ENCODE measurements at places on chromosomes 2 and 18.

- peaks cover 57% of the 10 kb centered on the region for H3K36me3 ChIP-seq
- no peaks in the 10 kb centered on the region for H3K27me3 ChIP-seq
- no peak for DNase-seq
- no peak overlapping the region for H3K4me3 ChIP-seq
- H3K27ac ChIP-seq = no peak overlapping the region
- H3K4me1 ChIP-seq = no peaks in the 10 kb centered on the region
These were observed 18.2 kb downstream of the LANCL1 start for GRCh38 chr2:210458395-210458794.

- H3K4me3 ChIP-seq = peak overlapping the region; percentile 71
- peak overlapping the region; percentile 91 for H3K27ac ChIP-seq
- no peaks in the 10 kb centered on the region for H3K27me3 ChIP-seq
- H3K4me1 ChIP-seq = peaks cover 29% of the 10 kb centered on the region
- DNase-seq = no peak
- H3K36me3 ChIP-seq = no peaks in the 10 kb centered on the region
These were observed 2.3 kb downstream of the EML4 start for GRCh38 chr2:42171396-42171980.

DNA sequence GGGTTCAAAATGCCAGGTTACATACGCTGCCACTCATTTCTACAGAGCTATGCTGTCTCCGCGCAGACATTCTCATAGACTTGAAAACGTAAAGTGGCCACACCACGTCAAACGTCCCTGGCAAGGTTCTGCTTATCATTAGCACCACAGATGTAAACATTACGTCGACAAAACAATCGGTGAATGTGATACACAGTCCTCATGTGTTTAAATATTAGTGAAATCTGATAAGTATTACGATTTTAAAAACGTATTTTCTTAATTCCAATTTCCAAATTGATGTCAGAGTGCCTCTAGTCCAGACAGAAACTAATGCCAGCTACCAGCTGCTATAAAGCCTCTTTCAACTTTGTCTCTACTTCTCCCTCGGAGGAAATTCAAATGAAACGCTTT lies 1.2 kb downstream of the STK17B start:
- H3K4me3 ChIP-seq = peak overlapping the region; percentile 99
- peaks cover 14% of the 10 kb centered on the region for H3K36me3 ChIP-seq
- no peaks in the 10 kb centered on the region for H3K27me3 ChIP-seq
- peak overlapping the region; percentile 93 for H3K27ac ChIP-seq

DNA sequence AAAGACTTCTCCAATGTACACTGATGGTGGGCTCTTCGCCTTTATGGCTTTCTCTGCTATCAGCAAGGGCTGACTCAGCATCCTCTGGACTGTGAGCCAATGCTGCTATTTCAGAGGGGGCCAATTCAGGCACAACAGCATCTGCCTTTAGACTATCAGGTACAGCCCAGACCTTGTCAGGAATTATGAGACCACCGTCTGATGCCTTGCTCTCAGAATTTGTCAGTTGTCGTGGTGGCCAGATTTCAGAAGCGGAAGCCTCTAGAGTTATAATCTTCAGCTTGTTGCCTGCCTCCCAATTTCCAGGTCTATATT lies 92.7 kb downstream of the ALPK2 start:
- no peak overlapping the region for H3K4me3 ChIP-seq
- H3K27me3 ChIP-seq = peaks cover 8% of the 10 kb centered on the region
- no peak for DNase-seq
- H3K4me1 ChIP-seq = peaks cover 3% of the 10 kb centered on the region
- H3K27ac ChIP-seq = no peak overlapping the region

DNA sequence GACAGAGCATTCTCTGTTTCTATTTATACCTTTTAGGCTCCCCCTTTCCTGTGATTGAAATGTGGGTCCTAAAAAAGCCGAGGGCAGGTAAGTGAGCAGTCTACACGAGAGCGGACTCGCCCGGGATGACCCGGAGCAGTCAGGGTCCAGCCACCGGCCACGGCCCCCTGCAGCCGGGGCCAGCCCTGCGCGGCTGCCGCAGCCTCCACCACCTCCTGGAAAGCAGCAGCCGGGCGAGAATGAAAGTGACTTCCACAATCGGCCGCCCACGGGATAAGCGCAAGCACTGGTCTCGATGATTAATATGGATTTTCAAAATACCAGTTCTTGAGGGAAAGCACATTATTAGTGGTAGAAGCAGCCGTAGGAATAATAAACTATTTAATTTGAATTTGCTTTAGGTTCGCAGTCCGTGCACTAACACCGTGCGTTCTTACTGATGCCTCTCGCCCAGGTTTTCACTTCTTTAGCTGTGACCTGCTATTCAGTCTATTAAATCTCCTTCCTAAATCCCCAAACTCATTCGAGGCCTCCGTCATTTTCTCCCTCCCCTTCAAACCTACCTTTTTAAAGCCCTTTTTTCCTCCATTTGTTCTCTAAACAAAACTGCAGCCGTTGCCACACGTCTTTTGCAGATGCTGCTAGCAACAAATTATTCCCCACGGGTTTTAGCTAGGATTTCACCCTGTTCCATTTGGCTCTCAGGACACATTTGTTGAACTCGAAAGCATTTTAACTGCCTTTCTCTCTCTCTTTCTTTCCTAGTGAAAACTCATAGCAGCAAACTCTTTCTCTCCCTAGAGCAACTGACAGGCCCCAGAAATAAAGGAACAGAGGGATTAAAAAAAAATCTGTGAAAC lies 1015.1 kb upstream of the PIK3C3 start:
- no peak overlapping the region for H3K27ac ChIP-seq
- no peaks in the 10 kb centered on the region for H3K27me3 ChIP-seq
- no peaks in the 10 kb centered on the region for H3K36me3 ChIP-seq
- H3K4me1 ChIP-seq = no peaks in the 10 kb centered on the region
- DNase-seq = no peak

DNA sequence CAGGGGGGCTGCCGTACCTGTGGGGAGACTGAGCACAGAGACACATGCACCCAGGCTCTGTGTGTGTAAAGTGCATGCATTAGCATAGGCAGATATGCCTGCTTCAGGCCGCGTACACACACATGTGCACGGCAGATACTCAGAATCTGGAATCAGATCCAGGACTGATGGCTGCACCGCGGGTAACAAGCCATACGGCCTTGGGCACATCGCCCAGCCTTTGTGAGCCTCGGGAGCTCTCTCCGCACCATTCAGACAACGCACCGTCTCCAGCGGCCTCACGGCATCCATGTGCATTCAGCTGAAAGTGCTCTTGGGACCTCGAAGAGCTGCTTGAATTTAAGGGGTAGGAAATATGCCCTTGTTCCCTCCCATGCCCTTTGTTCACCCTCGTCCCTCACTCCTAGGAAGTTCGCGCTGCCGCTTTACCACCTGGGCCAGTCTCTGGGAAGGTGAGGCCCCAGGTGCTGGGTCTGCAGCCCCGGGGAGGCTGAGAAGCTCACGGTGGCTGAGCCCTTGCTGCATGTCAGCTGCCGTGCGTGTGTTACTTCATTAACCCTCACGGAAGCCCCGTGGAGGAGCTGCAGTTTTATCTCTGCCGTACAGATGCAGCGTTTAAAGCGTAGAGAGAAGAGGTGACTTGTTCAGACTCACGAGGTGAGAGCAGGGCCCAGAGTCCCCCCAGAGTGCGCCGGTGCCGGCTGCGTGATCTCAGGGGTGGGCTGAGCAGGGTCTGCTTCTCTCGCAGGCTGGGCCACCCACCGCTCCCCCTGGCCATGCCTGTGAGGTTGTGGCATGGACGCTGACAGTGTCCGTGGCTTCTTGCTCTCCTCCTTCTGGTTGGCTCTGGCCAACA lies 377.7 kb upstream of the MYT1L start:
- no peak overlapping the region for H3K4me3 ChIP-seq
- H3K27me3 ChIP-seq = no peaks in the 10 kb centered on the region
- H3K36me3 ChIP-seq = no peaks in the 10 kb centered on the region
- DNase-seq = no peak
- peaks cover 3% of the 10 kb centered on the region for H3K4me1 ChIP-seq
- H3K27ac ChIP-seq = no peak overlapping the region

DNA sequence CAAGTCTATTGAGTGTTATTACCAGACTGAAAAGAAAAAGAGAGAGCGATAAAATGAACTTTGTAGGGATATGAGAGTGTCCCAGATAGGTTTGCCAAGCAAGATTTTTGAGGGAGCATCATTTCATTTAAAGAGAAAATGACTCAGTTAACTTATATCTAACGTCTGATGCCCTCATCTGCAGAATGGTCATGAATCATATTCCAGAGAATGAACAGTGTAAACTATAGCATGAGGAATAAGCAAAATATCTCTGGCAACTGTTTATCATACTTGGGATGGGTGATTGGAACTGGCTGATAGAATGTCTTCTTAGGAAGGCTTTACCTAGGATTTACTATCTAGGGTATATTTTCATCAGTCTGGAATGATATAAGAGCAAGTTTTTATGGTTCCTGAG lies 289.4 kb downstream of the CMPK2 start:
- no peak for DNase-seq
- H3K36me3 ChIP-seq = no peaks in the 10 kb centered on the region
- H3K4me3 ChIP-seq = no peak overlapping the region
- H3K4me1 ChIP-seq = no peaks in the 10 kb centered on the region

All from T-cell (primary cell).